ENCODE measurements at places on chromosomes 5 and 9.

GRCh38 chr5:59180515-59180914 is 597.6 kb downstream of the RAB3C start:
- no peak for DNase-seq

GRCh38 chr5:173512637-173513435 is 103.6 kb downstream of the BOD1 start:
- DNase-seq, result no peak

DNA sequence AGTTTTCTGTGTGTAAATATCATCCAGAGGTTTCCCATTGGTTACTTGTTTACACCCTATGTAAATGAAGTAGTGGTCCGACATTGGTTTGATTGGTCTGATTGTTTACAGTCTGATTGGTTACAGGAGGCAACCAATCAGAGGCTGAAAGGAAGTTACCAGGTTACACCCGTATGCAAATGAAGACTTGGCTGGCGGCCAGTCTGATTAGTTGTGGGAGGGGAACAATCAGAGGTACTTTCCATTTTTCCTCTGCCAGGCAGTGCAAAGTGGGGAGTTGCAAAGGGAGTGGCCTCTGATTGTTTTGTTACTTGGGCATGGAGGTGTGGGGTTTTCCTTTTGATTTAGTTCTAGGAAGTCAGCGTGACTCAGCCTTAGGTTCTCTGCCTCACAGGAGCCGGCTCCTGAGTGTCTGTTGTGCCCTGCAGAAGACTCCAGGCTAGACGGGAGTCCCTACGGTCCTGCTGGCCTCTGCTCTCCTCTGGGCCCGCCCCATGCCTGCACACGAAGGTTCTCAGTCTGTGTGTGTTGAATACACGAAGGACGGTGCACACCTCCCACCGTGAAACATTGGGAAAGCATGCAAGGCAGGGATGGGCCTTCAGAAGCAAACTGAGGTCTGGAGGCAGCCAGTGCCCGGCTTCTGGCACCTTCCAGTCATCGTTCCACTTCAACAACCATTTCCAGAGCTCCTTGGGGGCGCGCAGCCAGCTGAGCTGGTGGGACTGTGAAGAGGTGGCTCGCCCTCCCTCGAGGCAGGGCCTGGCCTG is 42.9 kb downstream of the OLFM1 start:
- peak; percentile 18 for DNase-seq

DNA sequence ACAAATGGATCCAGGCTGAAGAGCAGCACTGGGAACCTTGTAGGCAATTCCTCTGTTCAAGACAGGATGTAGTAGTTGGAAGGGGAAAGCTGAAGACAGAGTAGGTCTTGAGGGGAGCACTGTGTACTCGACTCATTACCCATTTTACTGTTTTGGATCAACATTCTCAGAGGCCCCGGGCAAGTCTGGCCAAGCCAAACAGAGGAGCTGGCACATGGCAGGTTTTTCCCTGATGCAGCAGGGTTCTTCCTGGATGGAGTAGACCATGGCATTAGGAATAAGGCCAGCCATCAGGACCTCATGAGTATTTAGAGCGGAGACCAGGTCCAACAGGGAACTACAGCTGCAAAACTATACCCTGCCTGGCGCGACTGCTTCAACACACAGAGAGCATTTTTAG is 4.4 kb downstream of the SVEP1 start:
- DNase-seq, result no peak

DNA sequence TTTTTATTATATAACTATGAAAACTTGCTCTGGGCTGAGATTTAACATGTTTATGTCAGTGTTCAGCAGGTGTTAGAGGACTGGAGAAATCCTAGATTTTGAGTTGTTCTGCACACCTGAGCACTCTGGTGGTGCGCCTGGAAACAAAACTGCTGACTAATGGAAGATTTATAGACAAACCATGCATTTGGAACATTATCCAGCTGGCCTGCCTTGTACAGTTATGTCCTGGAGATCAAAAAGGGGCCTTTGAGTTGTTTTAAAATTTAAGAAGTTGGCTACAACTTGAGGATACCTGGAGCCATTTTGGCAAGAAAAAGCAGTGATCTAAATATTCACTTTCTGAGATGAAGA is 5.7 kb upstream of the ARHGEF28 start:
- DNase-seq, result no peak

- no peak for DNase-seq
These were observed 211.8 kb downstream of the ARRDC3 start for GRCh38 chr5:91171322-91171721.

- DNase-seq, result no peak
These were observed 338.7 kb downstream of the NPR3 start for GRCh38 chr5:33049842-33050241.

- DNase-seq, result no peak
These were observed 612.8 kb downstream of the CSNK1G3 start for GRCh38 chr5:124124711-124125229.

- DNase-seq, result no peak
These were observed 200.7 kb upstream of the TBC1D2 start for GRCh38 chr9:98456156-98456613.

DNA sequence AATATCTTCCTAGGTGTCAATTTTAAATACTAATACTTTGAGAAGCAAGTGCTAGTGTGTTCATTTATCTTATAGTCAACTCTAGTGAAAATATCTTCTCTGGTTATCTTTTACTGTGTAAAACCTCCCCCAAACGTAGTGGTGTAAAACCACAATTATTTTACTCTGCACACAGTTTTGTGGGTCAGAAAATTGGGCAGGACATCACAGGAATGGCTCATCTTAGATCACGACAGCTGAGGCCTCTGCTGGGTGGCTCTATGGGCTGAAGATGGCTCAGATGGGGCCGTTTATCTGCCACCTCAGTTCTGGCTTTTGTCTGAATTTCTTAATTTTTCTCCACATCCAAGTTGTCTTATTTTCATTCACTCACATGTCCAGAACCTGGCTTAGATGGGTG is 457.2 kb upstream of the ACTBL2 start:
- no peak for DNase-seq

- DNase-seq, result no peak
These were observed 28.6 kb upstream of the MEIKIN start for GRCh38 chr5:131974016-131974415.

DNA sequence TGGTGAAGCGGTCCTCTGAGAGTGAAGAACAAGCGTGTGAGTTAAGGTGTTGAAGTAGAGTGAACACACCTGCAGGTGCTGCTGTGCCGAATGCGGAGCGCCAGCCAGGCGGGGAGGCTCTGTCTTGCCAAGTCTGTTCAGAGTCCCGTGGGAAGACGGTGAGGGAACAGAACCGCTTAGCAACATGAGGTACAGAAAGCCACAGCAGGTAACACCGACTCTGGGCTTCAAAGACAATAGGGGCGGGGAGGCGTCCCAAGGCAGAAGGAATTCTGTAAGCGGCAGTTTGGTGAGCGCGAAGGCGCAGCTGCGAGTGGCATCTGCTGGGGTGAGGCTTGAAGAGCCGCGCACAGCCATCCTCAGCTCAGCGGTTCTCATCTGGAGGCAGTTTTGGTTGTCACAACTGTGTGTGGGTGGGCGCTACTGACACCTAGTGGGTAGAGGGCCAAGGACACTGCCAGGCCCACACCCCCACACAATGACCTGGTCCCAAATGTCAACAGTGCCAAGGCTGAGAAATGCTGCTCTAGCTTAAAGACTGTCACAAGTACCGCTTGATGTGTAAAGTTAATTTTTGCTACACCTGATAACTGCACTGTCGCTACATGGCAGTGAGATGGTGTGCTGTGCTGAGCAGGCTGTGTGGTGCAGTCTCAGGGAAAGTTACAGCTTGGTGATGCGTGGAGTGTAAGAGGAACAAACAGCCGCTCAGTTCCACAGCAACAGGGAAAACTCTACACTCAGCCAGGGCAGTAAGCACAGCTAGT is 67.4 kb upstream of the TBC1D9B start:
- DNase-seq, result peak; percentile 20

- no peak for DNase-seq
These were observed 8.2 kb downstream of the DPH7 start for GRCh38 chr9:137570566-137570965.

- DNase-seq, result no peak
These were observed 918.9 kb downstream of the DTWD2 start for GRCh38 chr5:118069452-118069851.

DNA sequence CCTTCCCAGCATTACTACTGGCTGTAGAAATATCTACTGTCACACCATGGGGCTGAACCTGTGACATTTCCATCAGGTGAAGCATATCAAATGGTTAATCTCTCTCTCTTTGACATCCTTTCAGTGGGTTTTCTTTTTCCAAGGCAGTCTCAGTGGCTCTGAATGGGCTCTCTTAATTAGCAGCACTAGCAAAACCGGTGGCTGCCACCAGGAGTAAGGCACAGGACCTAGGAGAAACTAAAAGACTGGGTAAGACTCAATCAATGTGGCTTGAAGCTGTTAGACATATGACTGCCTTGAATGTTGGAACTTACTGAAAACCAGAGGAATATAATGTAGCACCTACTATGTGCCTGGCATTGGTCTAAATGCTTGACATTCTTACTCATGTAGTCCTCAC is 445.0 kb upstream of the KIF2A start:
- no peak for DNase-seq

- DNase-seq, result no peak
These were observed 4.8 kb upstream of the ACOT12 start for GRCh38 chr5:81398741-81399140.

GRCh38 chr5:111706345-111706744 is 50.6 kb downstream of the NREP start:
- no peak for DNase-seq

- DNase-seq, result no peak
These were observed 165.5 kb upstream of the CD180 start for GRCh38 chr5:67361932-67362729.

DNA sequence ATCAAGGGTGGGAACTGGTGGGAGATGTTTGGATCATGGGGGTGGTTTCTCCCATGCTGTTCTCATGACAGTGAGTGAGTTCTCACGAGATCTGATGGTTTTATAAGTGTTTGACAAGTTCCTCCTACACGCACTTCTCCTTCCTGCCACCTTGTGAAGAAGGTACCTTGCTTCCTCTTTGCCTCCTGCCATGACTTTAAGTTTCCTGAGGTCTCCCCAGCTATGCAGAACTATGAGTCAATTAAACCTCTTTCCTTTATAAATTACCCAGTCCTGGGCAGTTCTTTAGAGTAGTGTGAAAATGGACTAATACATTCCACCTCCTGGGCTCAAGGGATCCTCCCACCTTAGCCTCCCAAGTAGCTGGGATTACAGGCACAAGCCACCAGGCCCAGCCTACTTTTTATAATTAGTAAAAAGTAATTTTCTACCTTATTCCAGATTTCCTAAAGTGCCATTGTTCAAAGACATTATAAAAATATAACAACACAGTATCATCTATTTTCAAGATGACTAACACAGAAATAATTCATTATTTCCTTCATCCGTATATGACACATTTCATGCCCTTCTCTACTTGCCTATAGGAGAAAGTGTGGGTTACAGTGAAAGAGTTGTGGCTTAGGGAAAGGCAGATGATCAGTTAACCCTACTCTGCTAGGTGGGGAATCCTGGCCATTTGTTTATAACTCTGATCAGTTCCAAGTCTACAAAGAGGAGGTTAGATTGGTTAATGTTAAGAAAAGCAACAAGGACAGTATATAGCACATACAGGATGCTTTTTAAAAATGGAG is 99.9 kb downstream of the TTC39B start:
- DNase-seq, result no peak

- peak; percentile 28 for DNase-seq
These were observed 42.5 kb upstream of the RIC1 start for GRCh38 chr9:5586391-5586802.

GRCh38 chr9:72749276-72749675 is 203.6 kb downstream of the ALDH1A1 start:
- no peak for DNase-seq

DNA sequence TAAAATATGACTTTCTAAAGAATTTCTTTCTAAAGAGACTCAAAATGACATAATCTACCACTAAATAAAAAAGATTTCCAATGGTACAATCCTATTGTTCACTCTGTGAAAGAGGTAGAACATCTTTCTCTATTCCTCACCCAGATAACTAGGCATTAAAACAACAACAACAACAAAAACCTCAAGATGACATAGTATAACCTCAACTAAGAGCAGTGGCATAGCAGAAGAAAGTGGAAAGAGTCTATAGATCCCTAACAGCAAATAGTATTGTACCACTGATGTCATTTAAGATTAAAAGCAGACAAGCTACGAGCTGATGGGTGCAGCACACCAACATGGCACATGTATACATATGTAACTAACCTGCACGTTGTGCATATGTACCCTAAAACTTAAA is 29.9 kb downstream of the RAPGEF6 start:
- DNase-seq, result no peak

GRCh38 chr5:137313526-137314175 is 185.5 kb downstream of the SPOCK1 start:
- DNase-seq, result no peak

GRCh38 chr9:14342736-14343135 is 28.8 kb upstream of the NFIB start:
- DNase-seq, result no peak

- no peak for DNase-seq
These were observed 6.9 kb downstream of the PCYOX1L start for GRCh38 chr5:149364719-149365118.

DNA sequence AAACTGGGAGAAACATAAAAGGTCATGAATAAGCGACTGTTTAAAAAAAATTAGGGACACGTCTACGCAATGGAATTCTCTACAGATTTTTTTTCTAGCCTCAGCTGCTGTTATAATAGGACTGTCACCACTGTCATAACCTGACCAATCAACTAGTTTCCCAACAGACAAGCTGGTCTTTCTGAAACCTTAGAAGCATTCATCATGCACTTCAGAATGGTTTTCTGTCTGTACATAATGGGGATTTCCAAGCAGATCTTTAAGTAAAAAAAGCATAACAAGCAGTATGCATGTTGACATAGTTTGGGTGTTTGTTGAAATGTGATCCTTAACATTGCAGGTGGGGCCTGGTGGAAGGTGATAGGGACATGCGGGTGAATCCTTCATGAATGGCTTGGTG is 58.3 kb upstream of the SEMA6A start:
- DNase-seq, result no peak

GRCh38 chr5:169089343-169089742 is 211.6 kb downstream of the SLIT3 start:
- DNase-seq, result no peak

DNA sequence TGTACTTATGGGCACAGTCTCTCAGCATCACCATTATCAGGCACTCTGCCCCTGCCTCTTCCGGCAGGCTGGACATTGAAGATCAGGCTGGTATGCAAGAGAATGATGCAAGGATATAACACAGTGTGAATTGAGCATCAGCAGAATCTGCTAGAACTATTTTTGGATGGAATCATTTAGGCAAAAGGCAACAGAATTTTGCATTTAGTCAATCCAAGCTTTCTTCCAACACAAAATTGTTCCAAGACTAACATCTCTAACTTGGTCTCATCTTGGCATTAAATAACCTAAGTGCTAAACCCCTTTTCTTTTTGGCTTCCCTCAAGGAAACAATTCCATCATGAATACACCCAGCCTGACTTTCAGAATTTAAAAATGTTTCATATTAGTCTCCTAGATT is 339.9 kb downstream of the PRELID2 start:
- DNase-seq, result no peak

DNA sequence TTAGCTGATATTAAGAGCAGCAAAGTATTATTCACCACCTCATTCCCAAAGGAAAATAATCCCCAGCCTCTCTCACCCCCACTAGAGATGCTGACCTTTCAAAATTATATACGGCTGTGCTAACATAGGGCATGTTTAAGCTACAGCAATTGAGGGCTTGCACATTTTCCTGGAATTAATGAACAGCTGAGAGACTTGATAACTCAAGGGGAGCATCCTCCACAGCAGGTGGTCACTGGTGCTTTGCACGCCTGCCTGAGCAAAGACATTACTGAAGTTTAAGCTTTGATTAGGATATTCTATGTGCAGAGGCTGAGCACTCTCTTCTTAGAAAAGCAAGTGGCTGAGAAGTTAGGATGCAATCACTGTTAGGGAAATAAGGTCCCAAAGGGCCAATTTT is 230.9 kb downstream of the FAM114A2 start:
- no peak for DNase-seq
